ENCODE measurements at places on chromosomes 3 and 15. TPM values are rescaled to one million over a fixed set of nuclear protein-coding genes. Genes with fewer than 3 reads are reported as not detected.

The DISP2 gene
- total RNA-seq: 0.87 TPM

DNA sequence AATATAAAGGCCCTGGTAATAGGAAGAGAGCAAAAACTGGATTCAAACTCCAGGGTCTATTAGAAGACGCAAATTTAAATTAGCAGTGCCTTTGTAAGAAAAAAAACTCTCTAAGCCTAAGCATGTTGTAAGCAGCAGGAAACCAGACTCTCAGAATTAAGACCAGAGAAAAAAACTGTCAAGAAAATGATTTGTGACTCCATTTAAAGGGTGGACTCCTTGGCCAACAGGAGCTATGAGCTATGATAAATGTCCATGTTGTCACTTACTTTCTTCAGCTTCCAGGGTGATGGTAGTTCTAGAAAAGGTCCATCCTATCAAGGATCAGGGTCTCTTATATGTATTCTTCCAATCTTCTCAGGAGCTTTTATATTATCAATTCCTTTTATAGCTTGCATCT lies 34.9 kb upstream of the CCDC50 start:
- no peaks in the 10 kb centered on the region for H3K27me3 ChIP-seq
- H3K4me1 ChIP-seq: no peaks in the 10 kb centered on the region
- H3K4me3 ChIP-seq: no peak overlapping the region
- no peaks in the 10 kb centered on the region for H3K36me3 ChIP-seq
- no peak for DNase-seq

GRCh38 chr3:73225991-73226390 lies 164.5 kb downstream of the EBLN2 start:
- DNase-seq: no peak
- H3K4me3 ChIP-seq: no peak overlapping the region
- no peaks in the 10 kb centered on the region for H3K4me1 ChIP-seq
- H3K27ac ChIP-seq: no peak overlapping the region

DNA sequence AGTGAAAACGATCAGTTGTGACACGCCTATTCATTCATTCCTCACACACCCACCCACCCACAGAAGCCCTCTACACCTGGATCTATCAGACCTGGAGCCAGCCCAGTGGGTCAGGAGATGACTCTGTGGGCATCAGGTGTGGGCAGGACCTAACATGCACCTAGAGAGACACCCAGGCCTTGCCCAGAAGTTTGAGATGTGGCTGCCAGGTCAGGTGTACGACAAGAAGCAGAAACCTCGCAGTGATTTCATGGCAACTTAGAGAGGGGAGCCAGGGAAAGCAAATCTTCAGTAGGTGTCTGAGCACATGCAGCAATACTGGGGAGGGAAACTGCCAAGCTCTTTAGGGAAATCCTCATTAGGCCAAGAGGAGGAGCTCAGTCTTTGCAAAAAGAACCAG lies 264.7 kb upstream of the ROPN1 start:
- no peaks in the 10 kb centered on the region for H3K27me3 ChIP-seq
- no peaks in the 10 kb centered on the region for H3K36me3 ChIP-seq
- no peak overlapping the region for H3K27ac ChIP-seq
- peaks cover 10% of the 10 kb centered on the region for H3K4me1 ChIP-seq

- H3K27me3 ChIP-seq: no peaks in the 10 kb centered on the region
- H3K36me3 ChIP-seq: no peaks in the 10 kb centered on the region
- DNase-seq: no peak
- no peak within 1 kb of the TSS for H3K27ac ChIP-seq
- no peaks in the 10 kb centered on the region for H3K4me1 ChIP-seq
Measured at GRCh38 chr15:44736181-44736765, at the start of gene TRIM69. Gene TRIM69, plus strand, starts transcription at chr15:44736528. Its CDS starts 177 bp downstream, at chr15:44736705.

- H3K4me1 ChIP-seq: peaks cover 47% of the 10 kb centered on the region
- DNase-seq: peak; percentile 89
- no peaks in the 10 kb centered on the region for H3K36me3 ChIP-seq
- H3K27me3 ChIP-seq: no peaks in the 10 kb centered on the region
- peak overlapping the region; percentile 81 for H3K27ac ChIP-seq
- H3K4me3 ChIP-seq: no peak overlapping the region
Measured at GRCh38 chr3:189298469-189299375, 127.0 kb downstream of the TPRG1 start.

The AMOTL2 gene
- total RNA-seq: 96.0 TPM

DNA sequence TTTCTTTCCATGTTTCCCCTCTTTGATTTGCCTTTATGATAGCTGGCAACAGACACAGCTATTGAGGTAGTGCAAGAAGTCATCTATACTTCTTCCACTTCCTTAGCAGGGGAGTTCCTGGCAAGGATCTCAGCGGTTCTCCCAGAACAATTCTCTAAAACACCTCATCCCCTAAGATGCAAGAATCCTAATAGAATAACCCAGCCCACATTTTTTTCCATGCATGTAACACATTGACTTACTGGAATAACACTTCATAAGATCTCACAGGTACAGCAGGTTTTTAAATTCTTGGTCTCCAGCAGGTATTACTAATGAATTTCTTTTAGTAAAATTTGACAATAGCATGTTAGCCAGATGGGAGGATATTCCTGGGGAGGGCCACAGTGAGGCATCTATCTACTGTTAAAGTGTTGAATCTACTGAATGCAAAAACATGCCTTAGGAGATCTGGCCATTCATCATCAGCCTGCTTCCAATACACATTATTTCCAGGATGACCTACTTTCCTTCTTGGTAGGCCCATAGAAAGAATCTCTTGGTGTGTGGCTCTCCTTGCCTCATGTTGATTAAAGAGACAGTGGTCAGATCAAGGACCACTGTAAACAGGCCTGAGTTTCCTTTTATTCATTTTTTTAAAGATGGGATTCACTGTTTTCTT lies 78.5 kb downstream of the RAD18 start:
- no peak overlapping the region for H3K4me3 ChIP-seq
- peaks cover 19% of the 10 kb centered on the region for H3K4me1 ChIP-seq
- no peak for DNase-seq
- no peak overlapping the region for H3K27ac ChIP-seq
- no peaks in the 10 kb centered on the region for H3K27me3 ChIP-seq

- no peak overlapping the region for H3K27ac ChIP-seq
- no peak for DNase-seq
- H3K36me3 ChIP-seq: no peaks in the 10 kb centered on the region
- no peak overlapping the region for H3K4me3 ChIP-seq
- no peaks in the 10 kb centered on the region for H3K27me3 ChIP-seq
Measured at GRCh38 chr15:63488398-63488960, 15.9 kb upstream of the USP3 start.

The ERICH6 gene
- not detected for total RNA-seq

GRCh38 chr3:5694266-5694665 lies 506.8 kb downstream of the EDEM1 start:
- no peak overlapping the region for H3K27ac ChIP-seq
- peaks cover 62% of the 10 kb centered on the region for H3K36me3 ChIP-seq
- no peaks in the 10 kb centered on the region for H3K4me1 ChIP-seq

The SYNPR gene
- total RNA-seq: not detected

DNA sequence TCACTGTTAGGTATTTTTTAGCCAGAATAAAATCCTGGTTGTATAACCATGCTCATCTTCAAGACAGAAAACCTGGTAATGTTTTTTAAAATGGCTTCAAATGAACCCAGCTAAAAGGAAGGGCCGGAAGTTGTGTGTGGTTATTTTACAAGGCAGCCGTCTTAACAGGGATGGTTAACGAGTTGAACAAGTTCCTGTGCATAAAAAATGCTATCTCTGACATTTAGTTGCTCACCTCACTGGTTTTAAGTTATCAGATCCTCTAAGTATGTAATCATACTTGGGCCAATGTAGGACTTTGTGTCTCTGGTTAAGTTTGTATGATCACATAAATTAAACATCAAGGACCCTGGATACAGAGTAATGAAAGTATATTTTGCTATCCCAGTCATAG lies 2.1 kb downstream of the ATP11B start:
- DNase-seq: peak; percentile 78
- H3K27ac ChIP-seq: no peak overlapping the region
- H3K27me3 ChIP-seq: no peaks in the 10 kb centered on the region
- H3K36me3 ChIP-seq: no peaks in the 10 kb centered on the region
- H3K4me3 ChIP-seq: peak overlapping the region; percentile 81
- peaks cover 16% of the 10 kb centered on the region for H3K4me1 ChIP-seq

The FOXP1 gene
- 35.3 TPM for total RNA-seq

The CP gene
- not detected for total RNA-seq

DNA sequence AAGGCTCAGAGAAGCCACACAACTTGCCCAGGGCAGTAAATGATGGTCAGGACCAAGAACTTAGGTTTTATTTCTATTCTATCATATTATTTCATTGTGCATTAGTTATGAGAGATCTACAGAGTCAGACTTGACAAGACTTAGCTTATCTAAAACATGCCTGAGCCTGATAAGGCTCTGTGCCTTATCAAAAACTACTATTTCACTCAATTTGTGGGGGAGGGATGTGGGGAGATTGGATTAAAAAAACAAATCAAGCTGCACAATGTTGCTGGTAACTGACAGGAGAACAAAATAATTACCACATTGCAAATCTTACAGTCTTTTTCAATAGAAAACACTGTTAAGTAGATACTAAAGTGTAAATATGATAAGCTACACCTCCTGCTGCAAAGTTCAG lies 16.0 kb downstream of the HACD2 start:
- H3K4me3 ChIP-seq: no peak overlapping the region
- no peak overlapping the region for H3K27ac ChIP-seq
- DNase-seq: no peak
- H3K4me1 ChIP-seq: no peaks in the 10 kb centered on the region
- H3K36me3 ChIP-seq: no peaks in the 10 kb centered on the region

GRCh38 chr15:65327651-65328393 lies 23.3 kb downstream of the RNU5B-1 start:
- no peaks in the 10 kb centered on the region for H3K27me3 ChIP-seq
- no peaks in the 10 kb centered on the region for H3K4me1 ChIP-seq
- no peak overlapping the region for H3K4me3 ChIP-seq

- no peaks in the 10 kb centered on the region for H3K27me3 ChIP-seq
- H3K36me3 ChIP-seq: no peaks in the 10 kb centered on the region
- DNase-seq: no peak
Measured at GRCh38 chr3:187025254-187025655, 94.9 kb downstream of the ST6GAL1 start.

- H3K27ac ChIP-seq: no peak overlapping the region
- no peaks in the 10 kb centered on the region for H3K27me3 ChIP-seq
- H3K4me3 ChIP-seq: no peak overlapping the region
- H3K36me3 ChIP-seq: no peaks in the 10 kb centered on the region
Measured at GRCh38 chr3:57206423-57206822, 6.6 kb upstream of the HESX1 start.

DNA sequence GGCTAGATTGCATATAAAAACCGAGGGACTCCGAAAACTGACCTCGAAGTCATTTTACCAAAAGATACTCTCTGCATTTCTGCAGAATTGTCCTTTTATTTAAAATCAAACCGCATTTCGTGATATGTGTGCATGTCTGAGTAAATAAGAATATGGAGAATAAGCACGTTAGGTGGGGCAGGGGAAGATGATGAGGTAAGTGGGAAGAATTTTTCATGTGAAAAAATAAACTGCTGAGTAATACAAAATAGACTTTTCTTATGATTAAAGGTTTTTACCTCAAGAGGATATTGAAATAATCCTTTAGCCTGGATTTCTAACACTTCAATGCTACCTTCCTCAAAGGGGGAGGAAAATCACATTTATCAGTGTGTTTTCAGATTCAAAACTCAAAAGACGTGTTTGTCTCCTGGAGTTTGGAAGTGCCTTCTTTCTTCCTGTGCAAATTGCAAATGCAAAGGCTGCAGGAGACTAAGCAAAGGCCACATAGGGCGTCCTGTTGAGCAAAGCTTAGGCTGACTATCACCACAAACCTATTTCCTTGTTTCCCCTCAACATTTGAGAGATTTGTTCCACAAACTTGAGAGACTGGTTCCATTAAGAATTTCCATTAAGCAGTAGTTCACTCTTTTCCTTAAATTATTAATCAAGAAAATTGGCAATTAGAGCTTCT lies 813.5 kb downstream of the MCTP2 start:
- H3K4me3 ChIP-seq: no peak overlapping the region
- H3K27me3 ChIP-seq: peaks cover 23% of the 10 kb centered on the region
- no peaks in the 10 kb centered on the region for H3K36me3 ChIP-seq
- DNase-seq: no peak
- no peaks in the 10 kb centered on the region for H3K4me1 ChIP-seq

The HYAL1 gene
- 0.23 TPM for total RNA-seq

DNA sequence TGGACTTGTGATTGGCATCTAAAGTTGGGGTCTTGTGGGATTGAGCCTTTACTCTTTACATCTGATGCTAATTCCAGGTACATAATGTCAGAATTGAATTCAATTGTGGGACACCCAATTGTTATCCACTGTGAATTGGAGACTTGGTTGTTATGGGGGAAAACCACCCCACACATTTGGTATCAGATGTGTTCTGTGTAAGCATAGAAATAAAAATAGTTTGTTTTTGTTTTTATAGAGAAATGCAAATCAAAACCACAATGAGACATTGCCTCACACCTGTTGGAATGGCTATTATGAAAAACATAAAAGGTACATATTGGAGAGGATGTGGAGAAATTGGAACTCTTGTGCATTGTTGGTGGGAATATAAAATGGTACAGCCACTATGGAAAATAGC lies 58.5 kb downstream of the CPA3 start:
- DNase-seq: no peak
- H3K4me3 ChIP-seq: no peak overlapping the region
- no peaks in the 10 kb centered on the region for H3K36me3 ChIP-seq
- H3K27me3 ChIP-seq: peaks cover 12% of the 10 kb centered on the region

DNA sequence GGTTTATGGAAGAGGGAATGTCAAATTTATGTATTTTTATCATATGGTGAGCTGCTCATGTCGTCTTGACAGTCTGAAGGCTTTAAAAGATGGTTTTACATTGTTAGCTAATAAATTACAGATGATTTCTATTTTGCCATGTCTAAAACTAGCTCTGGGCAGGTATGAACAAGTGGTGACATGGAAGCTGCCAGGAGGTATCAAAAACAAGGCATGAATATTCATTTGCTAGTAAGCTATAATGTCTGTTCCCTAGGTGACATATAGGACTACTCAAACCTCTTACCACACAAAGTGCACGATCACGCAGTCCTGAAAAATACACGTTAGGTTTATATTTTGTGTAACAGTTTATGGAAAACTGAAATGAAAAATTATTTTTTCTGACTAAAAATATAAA lies 34.8 kb downstream of the ST3GAL6 start:
- peaks cover 57% of the 10 kb centered on the region for H3K36me3 ChIP-seq
- H3K4me3 ChIP-seq: no peak overlapping the region
- no peak for DNase-seq
- no peaks in the 10 kb centered on the region for H3K4me1 ChIP-seq
- no peaks in the 10 kb centered on the region for H3K27me3 ChIP-seq

GRCh38 chr15:98599909-98600691 lies 48.2 kb upstream of the IGF1R start:
- H3K27ac ChIP-seq: no peak overlapping the region
- H3K4me1 ChIP-seq: no peaks in the 10 kb centered on the region
- peak overlapping the region; percentile 58 for H3K4me3 ChIP-seq
- H3K27me3 ChIP-seq: peaks cover 46% of the 10 kb centered on the region
- DNase-seq: no peak

The CSPG4 gene
- 2.9 TPM for total RNA-seq

Measured in PC-3 (cell line).